ENCODE measurements at places on chromosomes 13 and 19.

DNA sequence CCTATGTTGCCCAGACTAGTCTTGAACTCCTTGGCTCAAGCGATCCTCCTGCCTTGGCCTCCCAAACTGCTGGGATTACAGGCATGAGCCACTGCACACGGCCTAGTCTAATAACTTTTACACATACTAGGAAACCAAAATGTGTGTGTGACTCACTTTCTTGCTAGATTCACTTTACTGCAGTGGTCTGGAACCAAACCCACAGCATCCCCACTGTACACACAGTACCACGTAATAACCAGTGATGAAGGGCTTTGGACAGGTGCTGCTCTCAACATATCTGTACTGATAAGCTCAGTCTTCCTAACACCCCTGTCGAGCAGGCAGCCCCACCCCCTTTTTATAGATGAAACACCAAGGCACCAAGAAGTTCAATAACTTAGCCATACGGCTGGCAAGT lies 5.1 kb downstream of the DNMT1 start:
- DNase-seq, result no peak

DNA sequence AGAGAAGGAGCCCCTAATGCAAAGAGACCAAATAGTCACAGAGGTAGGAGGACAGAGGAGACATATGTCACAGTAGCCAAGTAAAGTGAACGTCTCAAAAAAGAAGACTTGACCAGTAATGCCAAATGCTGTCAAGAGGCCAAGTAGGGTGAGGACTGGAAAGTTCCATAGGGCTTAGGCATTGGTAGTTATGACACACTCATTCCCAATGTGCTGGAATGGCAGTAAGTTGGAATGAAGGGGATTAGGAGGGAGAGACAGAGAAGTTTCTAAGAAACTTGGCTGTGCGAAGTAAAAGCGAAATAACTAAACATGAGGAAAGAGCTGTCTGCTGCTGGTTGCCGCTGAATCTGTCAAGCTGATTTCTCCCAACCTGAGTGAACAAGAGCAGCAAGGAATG lies 14.9 kb upstream of the FRY start:
- no peak for DNase-seq

DNA sequence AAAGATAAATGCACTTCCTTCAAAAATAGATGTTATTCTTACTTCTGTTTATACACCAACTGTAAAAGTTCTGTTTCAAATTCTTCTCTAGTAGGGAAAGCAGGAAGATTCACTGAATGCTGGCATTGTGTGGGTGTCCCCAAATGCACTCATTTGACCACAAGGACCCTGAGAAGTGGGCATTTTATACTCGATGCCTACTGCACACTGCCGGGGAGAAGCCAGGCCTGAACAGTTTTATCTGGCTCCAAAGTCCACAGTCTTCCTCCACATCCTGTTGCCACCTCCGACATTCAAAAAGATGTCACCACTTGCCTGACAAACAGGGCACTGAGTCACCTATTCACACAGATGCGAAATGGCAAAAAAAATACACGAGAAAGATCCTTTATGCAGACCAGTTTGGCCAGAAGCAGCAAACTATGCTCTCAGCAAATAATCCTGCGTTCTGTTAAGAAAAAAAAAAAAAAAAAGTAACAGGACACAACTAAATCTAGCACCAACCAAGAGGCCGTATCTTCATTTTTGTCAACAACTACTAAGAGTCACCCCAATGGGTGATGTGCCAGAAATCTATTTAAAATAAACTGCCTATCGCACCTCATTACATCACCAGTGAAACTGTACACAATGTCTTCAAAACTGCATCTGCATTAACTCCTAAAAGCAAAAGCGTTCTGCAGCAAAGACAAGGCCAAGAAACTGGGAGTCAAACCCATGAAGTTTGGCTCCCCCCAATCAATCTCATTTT lies 6.2 kb downstream of the ZC3H4 start:
- peak; percentile 73 for DNase-seq

- no peak for DNase-seq
Measured at GRCh38 chr13:21361123-21361522, 98.0 kb downstream of the ZDHHC20 start.

GRCh38 chr19:34273121-34273520 lies 18.8 kb downstream of the GARRE1 start:
- no peak for DNase-seq

GRCh38 chr19:7915250-7916102 lies 846 bp downstream of the TGFBR3L start:
- DNase-seq, result no peak

GRCh38 chr13:38350114-38350617 lies 515 bp downstream of the UFM1 start:
- peak; percentile 69 for DNase-seq

DNA sequence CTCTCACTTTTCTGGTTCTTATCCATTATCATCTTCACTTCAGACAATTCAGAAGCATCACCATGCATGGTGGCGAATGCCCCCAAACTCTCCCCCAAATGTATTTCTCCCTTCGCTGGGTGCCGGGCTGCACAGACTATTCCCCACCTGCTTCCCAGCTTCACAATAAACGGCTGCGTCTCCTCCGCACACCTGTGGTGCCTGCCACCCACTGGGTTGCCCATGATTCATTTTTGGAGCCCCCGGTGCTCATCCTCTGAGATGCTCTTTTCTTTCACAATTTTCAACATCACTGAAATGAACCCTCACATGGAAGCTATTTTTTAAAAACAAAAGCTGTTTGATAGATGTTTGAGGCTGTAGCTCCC lies 2.8 kb upstream of the F10 start:
- DNase-seq, result no peak

DNA sequence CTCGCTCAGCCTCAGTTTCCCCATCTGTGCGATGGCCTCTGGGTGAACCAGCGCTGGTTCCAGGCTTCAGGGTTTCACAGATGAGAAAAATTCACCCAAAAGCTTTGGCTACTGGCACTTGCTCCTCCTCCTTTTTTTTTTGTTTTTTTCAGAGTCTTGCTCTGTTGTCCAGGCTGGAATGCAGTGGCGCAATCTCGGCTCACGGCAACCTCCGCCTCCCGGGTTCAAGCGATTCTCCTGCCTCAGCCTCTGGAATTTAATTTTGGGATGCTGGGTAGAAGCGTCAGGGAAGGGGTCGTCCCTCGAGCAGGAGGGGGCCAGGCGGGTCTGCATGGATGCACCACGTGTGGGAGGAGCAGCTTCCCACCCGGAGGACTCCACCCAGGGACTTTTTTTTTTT lies 7.0 kb downstream of the PRSS57 start:
- DNase-seq, result no peak

DNA sequence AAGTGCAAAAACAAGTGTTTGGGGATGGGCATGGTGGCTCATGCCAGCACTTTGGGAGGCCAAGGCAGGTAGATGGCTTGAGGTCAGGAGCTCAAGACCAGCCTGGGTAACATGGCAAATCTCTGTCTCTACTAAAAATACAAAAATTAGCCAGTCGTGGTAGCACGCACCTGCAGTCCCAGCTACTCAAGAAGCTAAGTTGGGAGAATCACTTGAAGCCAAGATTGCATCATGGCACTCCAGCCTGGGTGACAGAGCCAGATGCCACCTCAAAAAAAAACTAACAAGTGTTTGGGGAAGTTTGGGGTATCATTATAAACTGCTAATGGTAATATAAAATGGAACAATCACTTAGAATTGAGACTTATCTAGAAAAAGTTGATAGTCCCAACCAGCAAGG lies 24.6 kb downstream of the XPO4 start:
- DNase-seq, result no peak
